Left colon (tissue), 2 donors: ENCODE measurements at places on chromosomes 4 and X.

DNA sequence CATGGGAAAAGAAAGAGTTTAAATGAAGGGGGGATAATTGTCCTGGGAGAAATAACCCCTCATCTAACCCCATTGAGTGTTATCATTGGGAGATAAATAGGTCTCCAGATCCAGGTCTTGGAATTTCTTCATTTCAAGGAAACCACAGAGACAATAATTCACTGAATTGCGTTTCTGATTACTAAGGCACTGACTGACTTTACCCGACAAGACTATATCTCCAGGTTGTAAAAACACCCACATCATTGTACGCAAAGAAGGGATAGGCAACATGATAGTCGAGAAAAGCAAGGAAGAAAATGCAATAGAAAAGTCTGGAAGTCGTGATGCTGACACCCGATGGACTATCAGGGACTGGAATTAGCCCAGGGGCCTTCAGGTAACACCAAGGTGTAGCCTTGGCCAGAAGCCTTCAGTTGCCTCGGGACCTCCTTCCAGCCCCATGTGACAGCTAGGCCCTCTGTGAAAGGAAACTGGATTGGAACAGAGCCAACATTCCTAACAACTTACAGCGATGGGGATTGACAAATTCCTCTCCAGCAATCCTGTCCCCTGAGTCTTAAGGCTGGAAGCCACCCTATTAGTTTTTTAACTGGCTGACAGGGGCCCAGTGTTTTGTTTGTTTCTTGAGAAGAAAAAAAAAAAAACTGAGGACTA lies 46.5 kb upstream of the RAB9B start:
- no peak for DNase-seq

- no peak for DNase-seq
These were observed 1.9 kb upstream of the G3BP2 start for GRCh38 chr4:75675004-75675531.

DNA sequence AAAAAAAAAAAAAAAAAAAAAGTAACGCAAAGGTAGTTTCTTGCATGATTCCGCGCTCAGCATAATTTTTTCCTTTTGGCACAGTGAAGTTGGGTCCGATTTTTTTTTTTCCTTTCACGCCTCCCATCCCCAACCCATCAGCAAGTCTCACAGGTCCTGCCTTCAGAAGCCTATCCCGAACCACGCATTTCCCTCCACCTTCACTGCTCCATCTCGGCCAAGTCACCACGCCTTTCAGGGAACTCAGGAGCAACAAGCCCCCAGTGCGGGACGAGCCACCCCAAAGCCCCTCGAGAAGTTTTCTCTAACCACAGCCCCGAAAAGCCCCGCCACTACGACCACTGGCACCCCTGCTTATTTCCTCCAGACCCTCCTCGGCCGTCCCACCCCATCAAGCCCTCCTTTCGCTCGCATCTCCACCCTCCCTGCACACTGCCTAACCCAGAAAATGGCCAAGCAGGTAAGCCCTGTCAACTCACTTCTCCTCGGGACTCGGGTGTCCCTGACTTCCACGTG lies 1.0 kb downstream of the SLBP start:
- DNase-seq: no peak

GRCh38 chr4:25424539-25425228 lies 47.6 kb downstream of the ANAPC4 start:
- DNase-seq: no peak

- DNase-seq: peak; percentile 32
These were observed 34.4 kb upstream of the CDKL5 start for GRCh38 chrX:18390941-18391538.

GRCh38 chr4:73573794-73574528 lies 46.3 kb downstream of the RASSF6 start:
- DNase-seq: peak; percentile 64

DNA sequence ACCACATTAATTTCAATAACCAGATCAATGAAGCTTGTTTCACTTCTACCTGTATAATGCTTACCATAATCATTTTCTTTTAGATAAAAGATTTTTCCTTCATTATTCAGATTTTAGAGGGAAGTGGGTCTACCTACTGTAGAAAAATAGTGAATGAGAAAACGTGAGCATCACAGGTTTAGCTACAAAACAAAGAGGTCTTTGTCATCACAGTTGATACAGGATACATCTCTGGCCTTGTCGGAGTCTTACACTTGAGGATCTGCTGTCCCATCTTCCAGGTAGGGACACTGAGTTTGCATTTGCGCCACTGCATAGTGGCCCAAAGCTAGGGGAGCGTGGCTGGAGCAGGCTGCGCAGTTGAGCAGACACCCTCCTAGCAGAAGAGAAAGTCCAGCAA lies 710 bp downstream of the CLDN24 start:
- no peak for DNase-seq

GRCh38 chrX:68918202-68918601 lies 89.4 kb downstream of the EFNB1 start:
- DNase-seq: no peak

- no peak for DNase-seq
These were observed 121.7 kb downstream of the TLL1 start for GRCh38 chr4:165994701-165995100.

- DNase-seq: no peak
These were observed 182.1 kb downstream of the MOSPD2 start for GRCh38 chrX:15055146-15055930.

GRCh38 chr4:174794543-174795094 lies 34.4 kb downstream of the GLRA3 start:
- DNase-seq: no peak

DNA sequence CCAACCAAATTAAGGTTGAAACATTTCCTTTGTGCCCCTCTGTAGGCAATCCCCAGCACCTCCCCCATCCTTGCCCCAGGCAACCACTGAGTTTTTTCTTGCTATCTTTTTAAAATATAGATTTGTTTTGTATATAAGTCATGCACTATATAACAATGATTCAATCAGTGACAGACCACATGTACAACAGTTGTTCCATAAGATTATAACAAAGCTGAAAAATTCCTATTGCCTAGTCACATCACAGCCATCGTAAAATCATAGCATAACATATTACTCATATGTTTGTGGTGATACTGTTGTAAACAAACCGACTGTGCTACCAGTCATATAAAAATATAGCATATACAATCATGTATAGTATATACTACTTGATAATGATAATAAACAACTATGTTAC lies 211.9 kb upstream of the NRK start:
- no peak for DNase-seq

DNA sequence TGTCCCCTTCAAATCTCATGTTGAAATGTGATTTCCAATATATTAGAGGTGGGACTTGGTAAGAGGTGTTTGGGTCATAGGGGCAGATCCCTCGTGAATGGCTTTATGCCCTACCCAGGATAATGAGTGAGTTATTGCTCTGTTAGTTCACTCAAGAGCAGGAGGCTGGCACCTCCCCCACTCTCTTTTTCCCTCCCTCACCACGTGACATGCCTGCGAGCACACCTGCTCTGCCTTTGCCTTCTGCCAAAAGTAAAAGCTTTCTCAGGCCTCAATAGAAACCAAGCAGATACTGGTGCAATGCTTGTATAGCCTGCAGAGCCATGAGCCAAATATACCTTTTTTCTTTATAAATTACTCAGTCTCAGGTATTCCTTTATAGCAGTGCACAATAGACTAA lies 286.3 kb upstream of the UGT8 start:
- DNase-seq: no peak

DNA sequence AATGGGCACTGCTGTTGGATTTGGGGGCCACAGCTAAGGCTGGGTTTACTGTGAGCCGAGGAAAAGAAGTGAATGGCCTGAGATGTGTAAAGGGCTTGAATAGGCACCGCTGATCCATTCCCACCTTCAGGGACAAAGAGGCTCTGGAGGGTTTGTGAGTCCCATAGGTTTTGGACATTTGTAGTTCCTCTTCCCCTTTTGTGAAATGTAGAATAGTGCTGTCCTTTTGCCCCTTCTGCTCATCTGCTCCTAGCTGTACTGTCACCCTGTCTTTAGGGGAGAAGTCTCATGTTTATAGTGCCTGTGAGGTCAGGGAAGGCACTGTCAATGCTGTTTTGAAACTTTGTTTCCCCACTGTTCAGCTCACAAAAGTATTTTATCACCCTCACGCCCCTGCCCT lies 26.4 kb upstream of the CLCN4 start:
- DNase-seq: no peak

DNA sequence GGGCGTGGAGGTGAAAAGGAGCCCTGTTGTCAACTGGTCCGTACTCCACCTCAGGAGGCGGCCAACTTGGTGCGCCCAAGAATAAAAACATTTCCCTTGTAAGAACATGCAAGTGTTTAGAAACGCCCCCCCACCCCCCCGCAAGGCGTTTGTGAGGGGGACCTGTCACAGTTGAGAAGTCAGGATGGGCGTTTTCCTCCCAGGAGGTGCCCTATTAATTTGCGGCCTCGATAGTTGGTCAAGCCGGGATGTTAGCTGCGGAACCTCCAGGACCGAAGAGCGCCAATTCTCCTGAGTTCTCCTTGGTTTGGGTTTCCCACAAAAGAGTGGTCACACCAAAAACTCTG lies 651 bp upstream of the SAP30 start:
- peak; percentile 70 for DNase-seq

DNA sequence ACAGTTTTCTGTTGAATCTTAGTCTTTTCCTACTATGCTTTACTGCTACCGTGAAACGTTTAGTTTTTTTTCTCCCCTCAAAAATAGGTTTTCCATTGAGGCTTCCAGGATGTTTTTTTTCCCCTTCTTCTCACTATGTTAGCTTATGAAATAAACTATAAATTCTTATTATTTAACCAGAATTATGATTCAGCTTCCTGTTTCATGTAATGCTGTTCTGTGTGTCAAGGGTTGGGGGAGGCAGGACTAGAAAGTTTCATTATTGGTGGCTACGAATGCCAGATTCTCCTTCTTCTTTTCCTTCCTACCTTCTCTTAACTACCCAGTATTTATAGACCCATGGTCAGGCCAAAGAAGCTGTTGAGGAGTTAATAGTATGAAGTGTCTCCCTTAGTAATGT lies 11.8 kb downstream of the CLCN5 start:
- DNase-seq: no peak

- DNase-seq: peak; percentile 44
These were observed 484.2 kb downstream of the BCOR start for GRCh38 chrX:39613482-39613995.

GRCh38 chrX:110396735-110397134 lies 38.1 kb downstream of the RTL9 start:
- no peak for DNase-seq

DNA sequence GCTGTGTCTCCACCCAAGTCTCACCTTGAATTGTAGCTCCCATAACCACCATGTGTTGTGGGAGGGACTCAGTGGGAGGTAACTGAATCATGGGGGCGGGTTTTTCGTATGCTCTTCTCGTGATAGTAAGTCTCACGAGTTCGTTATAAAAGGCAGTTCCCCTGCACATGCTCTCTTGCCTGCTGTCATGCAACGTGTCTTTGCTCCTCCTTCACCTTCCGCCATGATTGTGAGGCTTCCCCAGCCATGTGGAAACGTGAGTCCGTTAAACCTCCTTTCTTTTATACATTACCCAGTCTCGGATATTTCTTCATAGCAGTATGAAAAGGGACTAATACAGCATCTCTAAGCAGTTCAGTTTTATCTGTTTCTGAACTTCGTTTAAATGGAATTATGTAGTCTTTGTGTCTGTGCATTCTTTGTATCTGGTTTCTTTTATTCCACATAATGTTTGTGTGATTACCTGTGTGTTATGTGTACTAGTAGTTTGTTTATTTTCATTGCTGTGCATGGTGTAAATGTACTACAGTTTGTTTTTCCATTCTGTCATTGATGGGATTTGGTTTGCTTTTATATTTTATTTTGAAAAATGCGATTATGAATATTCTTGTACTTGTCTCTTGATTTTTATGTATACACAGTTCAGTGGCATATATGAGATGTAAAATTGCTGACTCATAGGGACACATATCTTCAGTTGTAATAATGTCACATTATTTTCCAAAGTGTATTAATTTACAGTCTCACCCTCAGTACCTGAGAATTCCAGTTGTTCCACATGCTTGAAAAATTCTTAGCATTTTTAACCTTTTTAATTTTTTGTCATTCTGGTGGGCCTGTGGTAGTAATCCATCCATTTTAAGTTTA lies 304.9 kb downstream of the GBA3 start:
- no peak for DNase-seq

GRCh38 chr4:150002561-150002960 lies 75.7 kb upstream of the DCLK2 start:
- no peak for DNase-seq

DNA sequence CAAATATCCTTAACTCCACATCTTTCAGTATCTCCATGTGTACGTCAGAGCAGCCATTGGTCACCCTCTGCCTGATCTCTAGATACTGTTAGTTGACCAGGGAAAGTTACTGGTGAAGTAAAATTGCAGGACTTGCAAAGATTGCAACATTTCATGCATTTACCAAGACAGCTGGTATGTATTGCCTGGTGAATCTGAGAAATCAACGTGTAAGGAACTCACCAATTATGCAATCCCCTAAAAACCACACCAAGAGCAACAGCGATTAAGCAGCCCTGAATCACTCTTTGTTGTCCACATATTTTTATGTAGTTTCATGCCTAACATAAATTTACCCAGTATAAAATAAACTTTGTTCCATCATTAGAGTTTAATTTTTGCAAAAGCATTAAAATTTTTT lies 271.2 kb downstream of the NLGN4X start:
- DNase-seq: no peak

GRCh38 chr4:143514901-143515300 lies 1.4 kb downstream of the SMARCA5 start:
- DNase-seq: no peak

- no peak for DNase-seq
These were observed 59.8 kb downstream of the PACRGL start for GRCh38 chr4:20760053-20760452.

GRCh38 chr4:10611673-10612072 lies 72.9 kb downstream of the CLNK start:
- no peak for DNase-seq

DNA sequence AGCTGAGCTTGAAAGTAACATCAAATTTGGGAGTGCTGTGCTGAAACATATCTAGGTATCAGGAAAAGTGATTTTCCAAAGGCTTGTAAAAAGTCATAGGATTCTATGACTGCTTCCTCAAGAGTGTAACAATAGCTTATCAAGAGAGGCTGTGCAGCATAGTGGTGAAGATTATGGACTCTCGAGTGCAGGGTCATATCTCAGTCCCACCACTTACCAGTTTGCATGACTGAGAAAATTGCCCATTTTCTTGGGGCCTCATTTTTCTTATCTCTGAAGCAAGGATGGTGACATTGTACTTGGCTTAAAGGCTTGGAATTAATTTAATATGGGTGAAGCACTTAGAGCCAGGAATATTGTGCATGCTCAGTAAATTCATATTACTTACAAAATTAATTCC lies 57.2 kb downstream of the AFF1 start:
- no peak for DNase-seq

- DNase-seq: no peak
These were observed 2.3 kb upstream of the PPP2R3B start for GRCh38 chrX:389021-389441.
